Stimulated activated CD4-positive, alpha-beta T cell treated with anti-CD3 and anti-CD28 coated beads, Interleukin-2, amount 100 ng/mL, for 48 hours (primary cell): ENCODE measurements at places on chromosomes 1 and 21.

- no peak for DNase-seq
Measured at GRCh38 chr1:1157033-1157365, 16.7 kb upstream of the TTLL10 start.

DNA sequence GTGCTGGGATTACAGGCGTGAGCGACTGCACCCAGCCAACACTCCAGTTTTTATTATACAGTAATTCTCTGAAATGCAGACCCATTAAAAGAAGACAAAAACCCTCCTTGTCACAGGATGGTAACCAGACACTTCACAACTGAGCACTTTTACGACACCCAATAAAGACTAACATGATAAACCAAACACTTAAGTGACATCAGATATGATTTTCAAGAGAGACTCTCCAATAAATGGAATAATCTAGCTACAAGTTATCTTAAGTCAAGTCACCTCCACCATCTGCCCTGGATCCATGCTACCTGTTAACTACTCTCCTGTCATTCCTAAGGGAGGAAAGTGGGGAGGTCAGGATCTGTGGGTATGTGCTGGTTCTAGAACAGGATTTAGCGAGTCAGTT is 5.6 kb downstream of the GNG12 start:
- DNase-seq: no peak

- DNase-seq: no peak
Measured at GRCh38 chr1:242690849-242691609, 166.5 kb upstream of the PLD5 start.

GRCh38 chr1:216535059-216535458 is 111.8 kb upstream of the USH2A start:
- DNase-seq: no peak

DNA sequence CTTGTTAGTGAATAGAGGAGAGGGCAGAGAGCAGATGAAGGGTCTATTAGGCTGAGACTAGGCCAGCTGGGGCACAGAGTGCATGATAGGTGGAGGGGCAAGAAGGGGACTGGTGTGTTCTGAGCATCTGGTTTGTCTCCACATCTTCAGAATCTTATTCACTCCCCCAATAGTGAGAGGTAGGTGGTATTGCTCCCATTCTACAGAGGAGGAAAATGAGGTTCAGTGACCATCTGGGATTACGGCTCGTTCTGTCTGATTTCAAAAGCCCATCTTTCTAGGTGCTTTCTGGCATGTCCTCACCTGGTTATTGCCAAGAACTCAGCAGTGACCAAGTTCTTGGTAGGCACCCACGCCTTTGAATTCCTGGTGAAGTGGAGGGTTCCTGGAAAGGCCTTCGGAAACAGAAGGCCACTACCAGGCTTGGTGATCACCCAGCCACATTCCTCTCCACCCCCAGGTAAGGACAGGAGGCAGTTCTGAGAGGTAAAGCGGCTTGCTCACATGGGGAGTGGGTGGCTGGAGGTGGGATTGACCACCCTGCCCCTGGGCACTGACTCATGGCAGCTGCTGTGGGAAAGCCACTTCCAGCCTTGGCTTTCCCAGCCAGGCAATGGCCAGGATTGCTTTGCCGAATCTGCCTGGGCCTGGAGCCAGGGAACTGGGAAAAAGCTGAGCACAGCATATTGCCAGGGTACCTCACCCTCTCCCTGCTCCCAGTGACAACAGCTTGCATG is 18.8 kb upstream of the CITED4 start:
- no peak for DNase-seq
